Nephron progenitor cell (in vitro differentiated cells): ENCODE measurements at places on chromosomes 16 and 17.

DNA sequence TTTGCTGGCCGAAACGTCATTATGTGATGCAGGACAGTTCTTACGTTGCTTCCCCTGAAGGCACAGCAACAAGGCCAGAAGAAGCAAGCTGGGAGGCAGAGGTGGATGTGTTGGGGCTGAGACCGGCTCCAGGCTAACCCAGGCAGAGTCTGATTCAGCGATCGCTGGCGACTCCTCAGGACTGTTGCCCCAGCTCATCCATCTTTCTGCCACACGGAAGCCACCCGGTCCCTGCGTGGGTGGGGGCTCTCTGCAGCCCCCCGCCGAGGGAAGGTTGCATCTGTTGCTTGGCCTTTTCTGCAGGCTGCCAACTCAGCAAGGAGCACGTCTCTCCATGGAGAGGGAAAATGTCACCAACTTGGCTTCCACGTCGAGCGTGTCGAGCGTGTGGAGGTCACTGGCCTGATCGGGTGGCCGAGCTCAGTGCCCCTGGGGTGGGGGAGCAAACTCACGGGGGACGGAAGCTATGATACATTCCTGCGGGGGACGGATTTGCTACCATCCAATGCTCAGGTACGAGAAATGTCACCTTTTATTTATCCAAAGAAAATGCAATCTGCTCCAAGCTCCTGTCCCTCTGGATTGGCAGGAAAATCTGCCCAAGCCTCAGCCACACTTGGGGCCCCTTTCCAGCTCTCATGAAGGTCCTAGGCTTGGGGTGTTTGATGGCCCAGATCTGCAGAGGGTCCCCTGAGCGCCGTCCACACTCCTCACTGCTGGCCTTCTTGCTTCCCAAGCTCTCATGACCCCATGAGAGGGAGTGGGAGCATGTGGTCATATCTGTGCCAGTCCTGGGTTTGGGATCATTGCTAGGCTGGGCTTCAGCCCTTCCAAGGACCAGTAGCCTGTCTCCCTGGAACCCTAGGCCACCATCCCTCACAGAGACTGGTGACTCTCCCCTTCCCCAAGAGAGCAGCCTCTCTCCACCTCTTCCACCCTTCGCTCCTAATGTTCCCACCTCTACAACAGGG is 69.4 kb downstream of the RPH3AL start:
- DNase-seq: no peak

- DNase-seq: no peak
Measured at GRCh38 chr16:21268236-21268635, 9.9 kb downstream of the CRYM start.

- no peak for DNase-seq
Measured at GRCh38 chr16:82085011-82085779, 50.1 kb downstream of the HSD17B2 start.

- DNase-seq: no peak
Measured at GRCh38 chr17:82050152-82050760, 1.4 kb downstream of the RFNG start.

- no peak for DNase-seq
Measured at GRCh38 chr17:60325730-60326524, 66.0 kb downstream of the USP32 start.
